Brain pericyte (primary cell): ENCODE measurements at places on chromosomes 5 and 9.

DNA sequence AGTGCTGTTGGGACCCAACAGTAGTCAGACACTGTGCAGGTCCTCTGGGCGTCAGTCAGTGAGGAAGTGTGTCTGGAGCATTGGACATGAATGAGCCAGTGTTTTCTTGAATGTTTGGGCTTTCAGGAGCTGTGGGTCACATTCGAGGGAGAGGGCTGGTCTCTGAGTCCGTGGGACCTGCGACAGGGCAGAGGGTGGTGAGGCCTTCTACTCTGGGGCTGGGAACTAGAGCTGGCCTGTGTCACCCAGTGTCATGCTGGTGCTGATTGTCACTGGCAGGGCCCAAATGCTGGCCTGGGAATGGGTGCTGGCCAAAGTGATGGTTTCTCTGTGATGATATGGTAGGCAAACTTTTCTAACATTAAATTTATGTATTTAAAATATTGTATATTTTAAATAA lies 10.3 kb downstream of the POLR1E start:
- no peak for DNase-seq

DNA sequence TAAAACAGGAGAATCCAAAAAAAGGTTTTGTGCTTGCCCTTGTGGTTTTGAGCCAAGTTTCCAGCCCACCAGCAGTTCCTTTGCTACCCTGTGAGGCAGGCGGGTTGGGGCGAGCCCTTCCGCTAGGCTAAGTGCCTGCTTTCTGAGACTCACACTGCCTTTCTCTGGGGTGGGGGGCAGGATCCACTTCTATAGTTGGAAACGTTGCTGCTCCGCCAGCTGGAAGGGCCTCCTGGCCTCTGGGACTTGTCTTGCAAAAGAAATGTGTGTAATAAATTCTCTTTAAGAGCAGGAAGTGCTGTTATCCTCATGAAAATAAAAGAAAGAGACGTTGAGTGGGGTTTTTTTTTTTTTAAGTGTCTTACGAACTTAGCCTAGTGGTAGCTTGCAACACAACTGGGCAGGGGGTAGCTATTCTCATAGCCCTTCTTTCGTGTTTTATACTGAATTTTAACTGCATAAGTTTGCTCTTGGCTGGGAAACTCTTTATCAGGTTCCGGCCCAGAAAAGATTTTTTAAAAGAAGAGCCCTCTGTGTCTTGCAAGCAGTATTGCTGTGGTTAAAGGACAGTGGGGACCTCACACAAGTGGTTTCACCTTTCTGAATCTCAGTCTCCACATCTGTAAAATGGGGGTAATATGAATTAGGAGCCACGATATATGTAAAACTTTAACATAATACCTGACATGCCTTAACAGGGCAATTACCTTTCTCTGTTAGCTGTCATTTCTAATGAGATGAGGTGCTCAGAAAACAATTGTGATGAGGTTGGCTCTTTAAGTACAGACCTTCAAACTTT lies 19.8 kb downstream of the JADE2 start:
- no peak for DNase-seq

GRCh38 chr9:130940693-130941576 lies 1.9 kb upstream of the FIBCD1 start:
- DNase-seq = no peak

GRCh38 chr9:70601000-70601951 lies 186.8 kb upstream of the KLF9 start:
- DNase-seq = peak; percentile 93
